Stimulated activated CD8-positive, alpha-beta memory T cell treated with anti-CD3 and anti-CD28 coated beads, Interleukin-15, amount 100 ng/mL, for 4 hours (primary cell): ENCODE measurements at places on chromosomes 5 and 9.

DNA sequence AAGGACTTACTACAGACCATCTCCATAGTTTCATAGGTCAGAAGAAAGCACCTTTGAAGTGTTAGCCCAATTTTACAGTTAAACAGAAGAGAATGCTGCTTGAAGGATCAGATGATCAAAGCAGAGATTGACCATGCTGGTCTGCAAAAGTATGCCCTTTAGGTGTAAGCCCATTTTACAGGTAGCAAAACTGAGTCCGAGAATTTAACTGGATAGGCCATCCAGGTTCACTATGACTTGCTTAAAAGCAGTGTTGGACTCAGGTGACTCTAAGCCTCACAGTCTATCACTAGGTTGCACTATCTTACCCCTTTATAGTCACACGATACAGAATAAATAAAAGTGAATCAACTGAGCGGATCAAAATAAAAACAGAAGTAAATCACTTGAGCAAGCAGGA lies 212.7 kb downstream of the DCP2 start:
- DNase-seq, result no peak

GRCh38 chr9:12785260-12785770 lies 10.5 kb downstream of the LURAP1L start:
- no peak for DNase-seq

DNA sequence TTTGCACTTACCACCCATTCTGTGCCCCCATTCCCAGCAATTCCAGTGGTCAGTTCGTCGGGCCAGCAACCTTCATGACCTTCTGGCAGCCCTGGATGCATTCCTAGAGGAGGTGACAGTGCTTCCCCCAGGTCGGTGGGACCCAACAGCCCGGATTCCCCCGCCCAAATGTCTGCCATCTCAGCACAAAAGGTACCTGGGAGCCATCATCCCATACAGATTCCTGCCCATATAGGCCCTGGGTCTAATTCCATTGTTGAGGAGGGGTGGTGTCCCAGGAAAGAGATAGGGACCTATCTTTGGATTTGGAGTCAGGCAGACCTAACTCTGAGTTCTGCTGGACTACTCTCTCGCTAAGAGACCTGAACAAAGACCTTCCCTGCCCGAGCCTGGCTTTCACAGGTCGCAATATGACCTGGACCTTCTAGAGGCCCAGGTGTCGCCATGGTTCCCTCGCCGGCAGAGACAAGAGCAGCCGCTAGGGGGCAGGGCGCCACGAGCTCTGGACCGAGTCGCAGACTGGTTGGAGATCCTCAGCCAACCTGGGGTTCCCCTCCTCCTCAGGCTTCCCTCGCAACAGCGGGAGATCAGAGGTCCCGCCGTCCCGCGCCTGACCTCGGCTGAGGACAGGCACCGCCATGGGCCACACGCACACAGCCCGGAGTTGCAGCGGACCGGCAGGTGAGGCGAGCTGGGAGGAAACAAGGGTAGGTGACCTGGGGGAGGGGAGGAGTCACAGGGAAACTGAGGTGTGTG lies 3.1 kb downstream of the SLC4A9 start:
- peak; percentile 49 for DNase-seq

- no peak for DNase-seq
These were observed 396.2 kb downstream of the EFNA5 start for GRCh38 chr5:107274571-107274970.

DNA sequence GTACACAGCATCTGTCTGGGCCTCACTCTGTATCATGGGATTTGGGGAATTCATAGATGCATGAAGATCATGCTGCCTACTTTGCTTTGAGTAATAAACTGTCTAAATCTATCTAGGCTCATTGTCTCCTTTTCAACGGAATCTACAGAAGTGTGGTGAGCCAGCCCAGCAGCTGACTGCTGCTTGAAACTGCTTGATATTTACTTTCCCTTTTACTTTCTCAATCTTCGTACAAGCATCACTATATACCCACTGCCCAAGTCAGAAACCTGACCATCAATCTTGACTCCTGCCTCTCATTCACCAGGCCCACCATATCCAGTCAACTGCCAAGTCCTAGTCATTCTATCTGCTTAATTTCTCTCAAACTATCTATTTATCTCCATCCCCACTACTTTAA lies 142.9 kb downstream of the NR2F1-AS1 start:
- DNase-seq, result no peak

- no peak for DNase-seq
These were observed 17.8 kb downstream of the ATP6V0E1 start for GRCh38 chr5:173001229-173001841.

- no peak for DNase-seq
These were observed 100.4 kb upstream of the PAM start for GRCh38 chr5:102654559-102655349.

DNA sequence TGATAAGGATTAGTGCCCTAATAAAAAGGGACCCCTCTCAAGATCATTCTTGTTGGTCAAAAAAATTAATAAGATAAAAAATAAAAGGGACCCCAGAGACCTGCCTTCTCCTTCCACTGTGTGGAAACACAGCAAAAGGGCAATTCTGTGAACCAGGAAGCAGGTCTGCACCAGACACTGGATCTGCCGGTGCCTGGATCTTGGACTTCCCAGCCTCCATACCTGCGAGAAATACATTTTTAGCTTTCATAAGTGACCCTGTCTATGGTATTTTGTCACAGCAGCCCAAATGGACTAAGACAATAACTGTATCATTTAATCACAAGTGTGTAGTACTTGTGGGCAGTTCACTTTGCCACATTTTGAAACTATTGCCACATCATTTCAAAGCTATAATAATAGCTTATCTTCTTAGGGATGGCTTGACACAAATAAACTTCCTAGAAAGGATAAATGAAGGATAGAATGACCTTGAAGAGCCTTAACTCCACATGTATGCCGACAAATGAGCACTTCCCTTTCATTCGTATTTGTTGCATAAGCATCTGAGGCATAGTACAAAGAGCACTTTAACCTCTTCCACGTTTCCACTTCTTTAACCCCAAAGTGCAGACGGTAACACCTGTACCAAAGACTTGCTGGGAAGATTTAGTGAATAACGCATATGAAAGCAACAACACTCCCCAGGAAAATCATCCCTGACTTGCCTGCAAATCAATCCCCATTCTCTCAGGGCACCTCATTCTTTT lies 336.5 kb downstream of the RFX3 start:
- DNase-seq, result no peak

GRCh38 chr5:78076351-78076750 lies 218.1 kb downstream of the AP3B1 start:
- DNase-seq, result no peak

GRCh38 chr5:127367946-127368465 lies 77.4 kb downstream of the MEGF10 start:
- DNase-seq, result no peak

DNA sequence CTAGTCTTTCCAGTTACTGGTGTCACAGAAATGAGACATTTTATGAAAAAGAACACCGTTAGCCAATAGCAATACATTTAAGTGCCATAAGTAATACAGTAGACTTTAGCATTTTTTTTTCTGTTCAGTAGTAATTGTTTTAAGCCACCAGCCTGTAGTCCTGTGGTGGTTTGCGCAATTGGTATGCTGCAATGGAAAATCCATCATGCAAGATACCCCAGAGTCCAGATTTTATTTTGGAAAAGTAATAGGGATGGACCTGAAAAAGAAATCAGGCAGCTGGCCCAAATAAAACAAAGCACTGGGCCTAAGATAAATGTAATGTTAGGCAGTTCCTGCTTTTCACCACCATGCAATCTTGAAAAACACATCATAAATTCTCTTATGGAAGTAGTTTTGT lies 94.6 kb upstream of the RASGRF2 start:
- DNase-seq, result no peak

- DNase-seq, result peak; percentile 3
These were observed 134.7 kb upstream of the DMRT1 start for GRCh38 chr9:706606-707459.

DNA sequence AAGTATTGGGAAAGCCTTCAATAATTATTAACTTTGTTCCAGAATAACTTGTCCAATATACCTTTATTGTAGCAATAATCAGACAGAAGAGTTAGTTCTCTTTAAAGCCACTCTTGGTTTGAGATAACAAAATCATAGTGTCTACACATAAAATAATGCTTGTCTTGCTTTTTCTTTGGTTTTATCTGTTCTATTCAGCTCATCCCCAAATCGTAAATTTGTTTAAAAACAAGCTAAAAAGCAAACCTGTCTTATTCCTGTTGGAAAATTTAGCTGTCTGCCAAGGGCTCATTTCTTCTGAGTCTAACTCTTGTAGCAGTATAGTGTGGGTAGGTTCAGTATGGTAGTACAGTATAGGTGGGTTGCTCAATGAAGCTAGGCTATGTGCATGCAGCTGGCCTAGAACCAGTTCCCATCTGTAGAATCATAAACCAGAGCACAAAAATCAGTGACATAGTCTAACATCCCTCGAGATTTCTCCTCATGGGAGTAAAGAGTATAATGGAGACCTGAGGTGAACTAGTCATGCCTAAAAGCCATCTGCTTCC lies 17.9 kb upstream of the APBA1 start:
- no peak for DNase-seq

- no peak for DNase-seq
These were observed 21.9 kb downstream of the MOCS2 start for GRCh38 chr5:53087621-53088121.

DNA sequence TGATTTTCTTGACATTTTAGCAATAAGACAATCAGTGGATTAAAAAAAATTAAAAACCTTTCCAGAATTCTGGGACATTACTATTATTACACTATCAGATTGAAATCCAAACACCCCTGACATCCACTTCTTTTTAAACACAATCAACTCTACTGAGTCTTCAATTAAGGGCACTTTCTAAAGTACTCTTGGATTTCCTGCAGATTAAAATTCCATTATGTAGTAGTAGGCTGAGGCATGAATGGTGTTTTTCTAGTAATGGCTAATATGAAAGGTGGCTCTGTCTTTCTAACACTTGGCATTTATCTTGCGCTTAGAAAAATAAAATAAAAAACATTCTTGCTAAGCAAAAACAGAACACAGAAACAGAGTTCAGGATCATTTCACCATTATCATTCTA lies 107.8 kb downstream of the OXCT1 start:
- no peak for DNase-seq

GRCh38 chr9:69355232-69355631 lies 30.2 kb downstream of the ENTREP1 start:
- DNase-seq, result no peak

GRCh38 chr9:4020755-4021296 lies 279.0 kb downstream of the GLIS3 start:
- DNase-seq, result no peak
